ENCODE measurements at places on chromosomes 3 and 15.

- DNase-seq, result no peak
These were observed 19.9 kb downstream of the SLC51A start for GRCh38 chr3:196236223-196236622.

DNA sequence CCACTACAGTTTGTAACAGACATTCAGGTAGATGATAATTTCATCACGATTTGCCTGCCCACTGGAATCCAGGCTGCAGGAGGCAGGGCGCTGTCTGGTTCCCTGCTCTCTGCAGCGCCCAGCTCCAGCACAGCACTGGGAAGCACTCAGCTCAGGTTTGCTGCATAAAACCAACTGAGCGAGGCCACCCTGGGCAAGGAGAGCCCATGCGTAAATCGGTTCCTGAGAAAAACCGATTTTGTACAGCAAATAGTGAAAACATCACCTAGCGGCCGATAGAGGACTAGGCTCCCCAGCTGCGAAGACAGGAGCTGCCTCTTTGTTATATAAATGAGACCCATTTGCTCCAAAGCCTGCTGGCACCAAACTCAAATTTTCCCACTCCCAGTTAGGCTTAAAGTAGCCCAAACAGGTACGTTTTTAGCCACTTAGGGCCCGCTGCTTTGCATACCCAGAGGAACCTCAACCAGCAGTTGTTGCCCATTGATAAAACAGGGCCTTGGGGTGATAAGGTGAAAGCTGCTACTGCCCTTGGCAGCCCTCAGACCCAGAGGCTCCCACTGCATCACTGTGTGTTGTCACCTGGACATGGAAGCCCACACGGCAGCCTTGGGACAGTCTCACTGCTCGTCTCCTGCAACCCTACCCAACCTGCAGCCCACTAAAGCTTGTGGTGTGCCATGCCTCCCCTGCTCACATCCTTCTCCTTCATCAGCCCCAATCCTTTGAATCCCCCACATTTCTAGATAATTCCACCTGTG is 47.5 kb downstream of the ALDH1L1 start:
- DNase-seq, result no peak

DNA sequence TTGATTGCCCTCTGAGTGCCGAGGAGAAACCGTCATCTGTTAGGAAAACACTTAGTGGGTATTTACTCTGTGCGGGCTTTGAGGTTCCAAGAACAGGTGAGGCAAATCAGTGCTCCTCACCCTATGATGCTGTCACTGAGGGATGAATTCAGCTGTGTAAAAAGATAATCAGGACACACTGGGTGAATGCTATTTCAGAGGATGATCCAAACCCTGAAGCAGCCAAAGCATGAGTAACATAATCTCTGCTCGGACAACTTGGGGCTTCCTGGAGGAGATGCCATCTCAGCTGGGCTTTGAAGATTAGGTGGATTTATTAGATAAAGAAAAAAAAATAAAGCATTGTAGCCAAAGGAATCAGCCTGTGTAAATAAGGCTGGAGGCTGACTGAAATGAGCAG is 10.5 kb upstream of the GADL1 start:
- DNase-seq, result no peak

DNA sequence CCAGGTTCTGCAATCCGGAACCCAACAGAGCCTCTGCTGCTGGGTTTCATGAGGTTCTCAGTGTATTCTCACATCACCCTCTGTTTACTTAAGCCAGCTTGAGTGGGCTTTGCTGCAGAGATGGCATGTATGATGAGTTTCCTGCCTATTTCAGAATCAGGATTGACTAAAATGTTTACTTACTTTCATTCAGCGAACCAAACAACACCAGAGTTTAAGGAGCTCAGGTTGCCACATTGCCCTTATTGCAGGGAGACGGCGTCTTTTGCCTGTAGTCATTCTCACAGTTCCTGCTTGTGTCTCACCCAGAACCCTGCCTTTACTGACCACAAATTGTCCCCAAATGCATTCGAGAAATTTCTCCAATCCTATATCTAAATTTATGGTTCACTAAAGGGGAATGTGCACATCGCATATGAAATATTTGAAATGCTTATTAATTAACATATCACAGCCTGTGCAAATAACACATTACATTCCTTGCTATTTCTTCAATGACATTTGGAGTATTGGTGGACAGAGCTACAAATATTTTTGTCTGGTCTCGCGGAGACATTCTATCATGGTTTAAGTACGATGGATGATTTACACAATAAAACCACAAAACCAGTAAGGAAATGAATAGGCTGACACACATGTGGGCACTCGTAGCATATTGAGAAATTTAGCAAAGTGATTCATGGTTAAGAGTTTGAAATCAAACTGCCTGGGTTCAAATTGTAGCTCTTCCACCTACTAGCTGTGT is 377.2 kb upstream of the CFAP20DC start:
- DNase-seq, result no peak

DNA sequence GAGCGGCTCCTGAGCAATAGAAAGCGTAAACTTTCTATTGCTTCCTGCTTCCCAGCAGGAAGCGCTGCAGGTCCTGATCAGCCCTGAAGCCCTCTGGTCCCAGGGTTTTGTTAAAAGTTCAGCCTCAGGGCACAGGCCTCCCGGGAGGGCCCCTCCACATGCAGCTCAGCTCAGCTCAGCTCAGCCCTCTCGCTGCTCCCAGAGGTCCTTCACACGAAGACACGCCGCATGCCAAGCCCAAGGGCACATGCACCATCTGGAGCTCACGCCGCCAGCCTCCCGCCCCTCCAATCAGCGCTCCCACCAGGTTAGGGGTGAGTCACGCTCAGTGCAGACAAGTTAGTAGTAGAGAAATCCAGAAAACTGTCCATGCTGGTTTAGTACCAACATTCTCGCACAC is 12.7 kb downstream of the TKT start:
- DNase-seq, result no peak

GRCh38 chr3:110383356-110383755 is 688.3 kb upstream of the NECTIN3 start:
- no peak for DNase-seq

GRCh38 chr3:161266731-161267150 is 45.6 kb downstream of the NMD3 start:
- no peak for DNase-seq

- DNase-seq, result no peak
These were observed 728 bp downstream of the CRTC3 start for GRCh38 chr15:90530250-90531051.

DNA sequence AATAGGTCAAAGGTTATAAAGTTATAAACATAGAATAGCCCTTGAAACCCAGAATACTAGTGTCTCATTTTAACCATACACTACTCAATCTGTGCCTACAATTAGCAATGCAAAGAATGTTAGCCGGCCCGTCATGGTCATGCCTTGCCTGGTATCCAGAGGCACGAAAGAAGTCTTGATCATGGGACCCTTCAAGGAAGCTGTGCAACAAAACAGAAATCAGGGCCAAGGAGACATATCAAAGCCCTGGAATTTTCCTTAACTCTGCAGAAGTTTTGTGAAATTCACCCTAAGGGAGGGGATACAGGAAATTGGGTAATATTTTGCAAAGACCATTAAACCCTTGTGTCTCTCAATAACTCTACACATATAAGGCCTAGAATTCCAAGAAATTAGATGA is 482.4 kb downstream of the ROBO1 start:
- no peak for DNase-seq

DNA sequence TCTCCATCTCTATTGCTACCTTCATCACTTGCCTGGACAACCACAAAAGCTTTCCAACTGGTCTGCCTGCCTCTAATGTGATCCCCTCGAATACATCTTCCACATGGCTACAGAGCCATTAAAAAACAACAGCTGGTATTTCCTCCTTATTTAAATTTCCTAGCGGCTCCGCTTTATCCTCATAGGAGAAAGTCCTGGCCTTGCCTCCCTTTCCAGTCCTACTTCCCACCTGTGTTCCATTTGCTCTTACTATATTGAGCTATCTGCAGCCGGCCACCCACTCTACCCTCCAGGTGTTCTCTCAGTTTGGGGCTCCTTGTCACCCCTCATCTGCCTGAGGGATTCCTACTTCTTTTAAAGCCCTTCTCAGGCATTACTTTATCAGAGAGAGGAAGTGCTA is 49.7 kb upstream of the TSPAN3 start:
- DNase-seq, result no peak

DNA sequence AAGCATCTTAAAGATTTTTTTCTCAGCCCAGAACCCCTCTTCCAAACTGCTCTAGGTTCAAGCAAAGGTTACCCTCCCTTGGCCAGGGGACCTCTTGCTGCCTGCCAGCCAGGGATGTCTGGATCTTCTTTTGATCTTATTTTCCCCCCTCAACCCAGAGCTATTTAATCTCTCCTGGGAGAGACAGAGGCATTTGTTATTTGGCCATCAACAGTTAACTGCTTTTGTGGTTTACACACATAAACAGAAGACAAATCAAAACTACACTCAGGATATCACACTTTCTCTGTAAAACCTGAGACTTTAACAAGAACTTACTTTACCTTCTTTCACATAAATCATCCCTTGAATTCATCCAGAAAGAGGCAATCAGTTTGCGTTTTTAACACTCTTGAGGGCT is 272.5 kb downstream of the THSD4 start:
- no peak for DNase-seq

DNA sequence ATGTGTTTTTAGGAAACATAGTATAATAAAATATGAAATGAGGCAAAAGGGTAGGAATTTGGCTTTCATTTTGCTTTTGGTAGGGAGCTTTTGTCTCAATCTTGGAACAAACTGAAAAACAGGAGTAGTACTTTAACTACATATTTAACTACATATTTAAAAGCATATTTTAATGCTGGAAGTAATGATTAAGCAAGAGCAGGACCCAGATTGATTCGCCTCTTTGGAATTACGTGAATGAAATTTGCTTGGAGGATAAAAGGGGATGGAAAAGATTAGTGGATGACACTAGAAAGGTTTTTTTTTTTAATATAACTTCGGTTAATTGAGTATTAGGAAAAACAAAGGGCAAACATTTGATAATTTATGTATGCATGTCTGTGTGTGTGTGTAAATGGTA is 11.2 kb upstream of the TMEM212 start:
- DNase-seq, result no peak

DNA sequence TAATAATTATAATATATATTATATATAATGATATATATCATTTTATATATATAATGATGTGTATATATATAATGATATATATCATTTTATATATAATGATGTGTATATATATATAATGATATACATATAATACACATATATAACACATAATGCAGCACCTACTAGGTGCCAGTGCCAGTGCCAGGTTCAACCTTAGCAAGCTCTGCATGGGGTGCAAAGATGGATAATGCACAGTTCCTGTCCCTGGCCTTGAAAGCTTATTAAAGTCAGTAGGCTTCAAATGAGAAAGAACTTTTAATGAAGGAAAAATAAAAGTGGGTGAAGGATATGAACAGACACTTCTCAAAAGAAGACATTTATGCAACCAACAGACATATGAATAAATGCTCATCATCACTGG is 192.7 kb upstream of the SLC2A2 start:
- DNase-seq, result no peak

DNA sequence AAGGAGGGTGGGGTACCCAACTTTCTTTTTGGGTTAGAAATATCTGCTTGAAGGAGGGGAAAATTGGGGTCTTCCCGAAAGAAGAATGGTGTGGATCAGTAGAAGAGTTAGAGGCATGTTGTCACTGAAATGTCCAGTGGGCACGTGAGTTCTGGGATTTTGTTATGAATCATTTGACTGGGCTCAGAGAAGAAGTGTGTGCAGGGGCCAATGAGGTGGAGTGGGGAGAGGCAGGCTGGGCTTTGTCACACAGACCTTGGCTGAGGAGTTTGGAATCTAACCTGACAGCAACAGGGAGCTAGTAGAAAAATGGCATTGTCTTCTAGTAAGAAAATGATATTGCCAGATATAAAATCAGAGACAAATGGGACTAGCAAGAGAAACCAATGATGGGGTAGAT is 436.8 kb downstream of the MFSD1 start:
- no peak for DNase-seq

- DNase-seq, result no peak
These were observed 487 bp upstream of the HES1 start for GRCh38 chr3:194135516-194135805.

- no peak for DNase-seq
These were observed 50.2 kb downstream of the ANXA2 start for GRCh38 chr15:60347480-60348049.

DNA sequence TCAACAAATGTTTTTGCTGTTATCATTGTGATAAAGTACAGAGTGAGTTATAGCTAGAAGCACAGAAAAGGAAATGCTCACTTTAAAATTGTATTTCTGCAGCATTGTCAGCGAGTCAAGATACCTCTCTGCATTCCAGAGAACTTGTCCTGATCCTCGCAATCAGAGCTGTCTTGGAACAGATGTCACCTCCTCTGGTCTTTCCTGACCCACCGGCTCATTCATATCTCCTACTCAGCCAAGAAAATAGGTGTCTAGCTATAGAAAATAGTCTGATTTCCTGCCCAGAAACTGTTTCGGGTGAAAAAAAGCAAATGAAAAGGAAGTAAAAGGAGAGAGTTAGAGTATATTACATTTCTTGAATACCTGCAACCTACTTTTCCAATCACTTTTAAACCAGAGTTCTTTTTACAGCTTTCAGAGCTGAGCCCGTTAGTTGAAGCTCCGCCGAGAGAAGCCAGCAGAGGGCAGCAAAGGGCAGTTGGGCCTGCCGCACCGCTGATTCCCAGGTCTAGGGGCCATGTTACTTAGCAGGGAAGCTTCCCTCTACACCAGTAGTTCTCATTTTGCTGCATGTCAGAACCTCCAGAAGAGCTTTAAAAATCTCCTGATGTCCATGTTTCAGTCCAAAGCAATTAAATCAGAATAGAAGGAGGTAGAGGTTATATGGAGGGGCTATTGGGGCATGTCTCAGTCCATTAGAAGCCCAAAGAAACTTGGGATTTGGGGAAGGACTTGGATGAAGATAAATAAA is 185.7 kb upstream of the THRB start:
- DNase-seq, result no peak

- DNase-seq, result no peak
These were observed 409.4 kb upstream of the PPP2R3A start for GRCh38 chr3:135556174-135556573.

DNA sequence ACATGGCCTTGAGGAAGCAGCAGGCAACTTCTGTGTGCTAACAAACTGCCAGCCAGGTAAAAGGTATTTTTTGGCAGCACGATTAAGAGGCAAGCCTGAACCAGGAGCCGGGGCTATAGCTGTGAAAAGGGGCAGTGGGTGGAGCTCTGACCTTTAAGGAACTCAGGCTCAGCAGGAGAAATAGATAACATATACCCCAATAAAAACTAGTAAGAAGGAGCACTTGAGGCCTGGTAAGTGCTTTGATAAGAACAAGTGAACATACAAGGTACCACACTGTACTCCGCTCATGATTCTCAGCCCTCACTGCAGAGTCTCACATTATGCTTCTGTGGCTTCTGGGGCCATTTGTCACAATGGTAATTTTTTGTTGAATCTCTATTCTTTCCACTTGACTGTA is 5.4 kb downstream of the FYCO1 start:
- DNase-seq, result no peak

GRCh38 chr15:48285329-48286214 is 45.7 kb upstream of the DUT start:
- DNase-seq, result no peak

- DNase-seq, result no peak
These were observed 38.4 kb upstream of the MBNL1 start for GRCh38 chr3:152230370-152230769.

- no peak for DNase-seq
These were observed 23.9 kb upstream of the RHO start for GRCh38 chr3:129504471-129505100.

Data from stimulated activated CD8-positive, alpha-beta memory T cell treated with anti-CD3 and anti-CD28 coated beads, Interleukin-2, amount 100 ng/mL, for 1 hour (primary cell).